Regular cardiac myocyte (primary cell): ENCODE measurements at places on chromosomes 3 and 15. TPM values are rescaled to one million over a fixed set of nuclear protein-coding genes. Genes with fewer than 3 reads are reported as not detected.

AGBL1 gene
- total RNA-seq = not detected in 2 replicates

UQCRC1 gene
- 254 and 423 TPM in 2 replicates for total RNA-seq

TTC21A gene
- 0.58 and 2.8 TPM in 2 replicates for total RNA-seq

FEZF2 gene
- total RNA-seq = not detected in 2 replicates

SLTM gene
- total RNA-seq = 47.1 and 65.9 TPM in 2 replicates

TLR9 gene
- not detected in 2 replicates for total RNA-seq

RLBP1 gene
- total RNA-seq = not detected in 2 replicates

GUCA1C gene
- total RNA-seq = not detected in 2 replicates

AHSG gene
- not detected in 2 replicates for total RNA-seq

TMEM212 gene
- total RNA-seq = not detected in 2 replicates

PCOLCE2 gene
- 27.8 and 73.6 TPM in 2 replicates for total RNA-seq

FBXW12 gene
- 0.28 TPM in 1 of 2 replicates, not detected in the other for total RNA-seq

CCK gene
- total RNA-seq = 0.38 and 5.1 TPM in 2 replicates

SPINT1 gene
- total RNA-seq = 0.28 and 0.58 TPM in 2 replicates

NBEAL2 gene
- 2.7 and 3.4 TPM in 2 replicates for total RNA-seq

TRAIP gene
- 1.4 and 9.0 TPM in 2 replicates for total RNA-seq

RYR3 gene
- under 0.01 and 0.19 TPM in 2 replicates for total RNA-seq

LRRIQ4 gene
- 0.19 TPM in 1 of 2 replicates, not detected in the other for total RNA-seq

MUC4 gene
- total RNA-seq = not detected in 2 replicates

AKAP13 gene
- total RNA-seq = 41.4 and 56.7 TPM in 2 replicates

DPPA2 gene
- total RNA-seq = not detected in 2 replicates

EOMES gene
- total RNA-seq = not detected in 2 replicates

GOLGA8S gene
- total RNA-seq = 0.19 TPM in 1 of 2 replicates, not detected in the other

NXPE3 gene
- 25.1 and 30.9 TPM in 2 replicates for total RNA-seq

INKA1 gene
- 4.6 and 5.4 TPM in 2 replicates for total RNA-seq

GP9 gene
- not detected in 2 replicates for total RNA-seq

ARL6 gene
- total RNA-seq = 15.5 and 18.0 TPM in 2 replicates

PYGO1 gene
- total RNA-seq = 3.8 and 8.7 TPM in 2 replicates

MESP2 gene
- 0.56 and 0.77 TPM in 2 replicates for total RNA-seq

GOLGA8G gene
- total RNA-seq = not detected in 2 replicates

SCG5 gene
- 9.0 and 54.4 TPM in 2 replicates for total RNA-seq

IL1RAP gene
- 11.9 and 32.7 TPM in 2 replicates for total RNA-seq

CPB1 gene
- not detected in 2 replicates for total RNA-seq

OR4F6 gene
- not detected in 2 replicates for total RNA-seq

IMPG2 gene
- total RNA-seq = under 0.01 and 0.56 TPM in 2 replicates
